Esophagus squamous epithelium (tissue), 5 donors: ENCODE measurements at places on chromosomes 12 and 14.
A peak's percentile ranks its signal among the peaks of the same experiment; 100 is the strongest.

- DNase-seq, result no peak
These were observed 81.5 kb upstream of the MYF6 start for GRCh38 chr12:80625901-80626300.

DNA sequence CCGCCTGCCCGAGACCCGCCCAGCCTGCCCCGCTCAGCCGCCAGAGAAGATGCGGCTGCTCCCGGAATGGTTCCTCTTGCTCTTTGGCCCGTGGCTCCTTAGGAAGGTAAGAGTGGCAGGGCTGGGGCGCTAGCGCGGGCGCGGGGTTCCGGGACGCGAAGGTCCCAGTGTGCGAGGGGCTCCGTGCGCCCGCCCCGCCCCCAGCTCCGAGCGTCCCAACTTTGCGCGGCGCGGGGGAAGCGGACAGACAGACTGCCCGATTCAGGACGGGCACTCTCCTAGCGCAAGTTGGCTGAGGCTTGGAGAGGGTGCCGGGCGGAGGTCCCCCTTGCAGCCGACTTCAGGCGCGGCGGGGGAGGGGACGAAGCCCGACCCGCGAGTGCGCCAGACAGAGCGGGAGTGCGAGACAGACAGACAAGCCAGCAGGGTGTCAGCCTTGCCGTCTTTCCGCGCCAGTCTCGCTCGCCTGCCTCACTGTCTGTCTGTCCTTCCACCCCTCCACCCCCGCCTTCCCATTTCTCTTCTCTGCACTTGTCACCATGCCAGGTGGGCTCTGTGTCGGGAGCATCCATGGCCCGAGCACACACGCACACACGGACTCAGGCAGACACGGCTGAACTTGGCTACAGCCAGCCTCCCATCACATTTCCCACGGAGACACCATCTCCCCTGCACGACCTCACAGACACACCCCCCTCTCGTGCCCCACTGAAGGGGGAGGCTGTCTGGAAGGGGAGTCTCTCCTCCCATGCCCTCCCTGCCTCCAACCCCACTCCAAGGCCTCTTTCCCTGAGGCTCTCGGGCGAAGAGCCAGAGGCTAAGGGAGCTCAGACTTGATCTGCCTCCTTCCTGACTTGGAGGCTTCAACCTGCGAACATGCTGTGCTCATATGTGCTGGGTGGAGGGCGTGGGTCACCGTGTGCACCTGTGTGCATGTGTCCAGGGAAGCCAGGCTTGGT lies 606 bp downstream of the NXPH4 start:
- DNase-seq, result no peak

DNA sequence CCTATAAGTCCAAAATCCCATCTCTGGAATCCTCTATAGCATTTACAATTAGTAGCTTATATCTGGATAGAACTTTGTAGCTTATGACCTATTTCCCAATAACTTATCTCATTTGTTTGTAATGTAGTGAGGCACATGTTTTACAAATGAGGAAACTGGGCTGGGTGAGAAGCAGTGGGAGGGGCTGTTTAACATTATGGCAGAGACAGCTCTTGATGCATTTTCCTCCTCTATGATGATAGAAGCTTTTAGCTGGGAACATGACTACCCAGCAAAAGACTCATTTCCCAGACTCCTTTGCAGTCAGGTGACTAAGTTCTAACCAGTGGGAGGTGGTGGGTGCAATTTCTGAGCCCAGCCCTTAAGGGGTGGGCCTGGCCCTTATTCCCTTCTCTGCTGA lies 179.7 kb downstream of the TTC8 start:
- no peak for DNase-seq

- DNase-seq, result no peak
These were observed 91.9 kb downstream of the SLC8A3 start for GRCh38 chr14:70096866-70097265.

- no peak for DNase-seq
These were observed 26.2 kb downstream of the SUSD6 start for GRCh38 chr14:69637503-69638031.

GRCh38 chr12:88417531-88417930 lies 162.7 kb downstream of the KITLG start:
- no peak for DNase-seq

GRCh38 chr14:89304972-89305703 lies 111.9 kb downstream of the FOXN3 start:
- no peak for DNase-seq

GRCh38 chr14:76677534-76678145 lies 83.6 kb upstream of the VASH1 start:
- DNase-seq, result no peak

DNA sequence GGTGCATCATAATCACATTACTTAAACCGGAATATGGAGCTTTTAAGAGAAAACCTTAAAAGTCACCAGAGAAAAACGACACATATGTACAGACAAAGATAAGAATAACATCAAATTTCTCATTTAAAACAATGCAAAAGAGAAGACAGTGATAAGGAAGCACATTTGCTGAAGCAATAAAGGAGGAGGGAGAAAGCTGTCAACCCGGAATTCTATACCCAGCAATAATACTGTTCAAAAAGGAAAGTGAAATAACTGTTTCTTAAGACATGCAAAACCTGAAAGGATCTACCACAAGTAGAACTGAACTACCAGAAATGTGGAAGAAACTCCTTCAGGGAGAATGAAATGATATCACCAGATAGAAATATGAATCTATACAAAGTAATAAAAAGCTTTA lies 15.4 kb downstream of the SLC6A13 start:
- no peak for DNase-seq

- no peak for DNase-seq
These were observed 4.7 kb downstream of the LTB4R start for GRCh38 chr14:24315807-24316596.

- no peak for DNase-seq
These were observed 22.8 kb downstream of the COX8C start for GRCh38 chr14:93369713-93370266.

- no peak for DNase-seq
These were observed 377.6 kb upstream of the ATP2B1 start for GRCh38 chr12:90086281-90086680.

GRCh38 chr12:23534196-23534595 lies 415.3 kb downstream of the SOX5 start:
- DNase-seq, result no peak

- no peak for DNase-seq
These were observed 17.0 kb downstream of the CLEC14A start for GRCh38 chr14:38238878-38239277.

DNA sequence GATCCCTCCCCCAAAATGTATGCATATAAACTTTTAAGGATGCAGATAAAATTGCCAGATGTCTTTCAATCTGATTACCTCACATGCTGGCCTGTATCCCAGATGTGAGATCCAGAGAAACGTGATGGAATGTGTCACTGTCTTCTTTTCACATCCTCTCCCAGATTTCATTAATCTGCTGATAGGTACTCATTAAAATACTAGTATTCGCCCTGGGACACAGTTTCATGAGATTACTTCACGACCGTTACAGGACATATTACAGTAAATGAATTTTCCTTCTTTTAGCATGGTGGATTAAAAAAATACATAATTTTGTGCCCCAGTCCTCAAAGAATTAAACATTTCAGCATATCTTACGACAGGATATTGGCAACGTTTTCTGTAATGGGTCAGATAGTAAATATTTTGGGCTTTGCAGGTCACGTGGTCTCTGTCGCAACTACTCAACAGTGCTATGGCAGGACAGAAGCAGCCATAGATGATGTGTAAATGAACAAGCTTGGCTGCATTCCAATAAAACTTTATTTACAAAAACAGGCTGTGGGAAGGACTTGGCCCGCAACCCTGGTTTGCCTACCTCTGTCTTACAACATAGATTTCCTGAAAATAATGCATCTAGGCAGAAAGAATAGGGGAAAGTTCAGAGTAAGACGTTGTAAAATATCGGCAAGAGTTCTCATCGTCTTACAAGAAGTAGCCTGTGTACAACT lies 156.0 kb upstream of the DIO3 start:
- DNase-seq, result no peak

DNA sequence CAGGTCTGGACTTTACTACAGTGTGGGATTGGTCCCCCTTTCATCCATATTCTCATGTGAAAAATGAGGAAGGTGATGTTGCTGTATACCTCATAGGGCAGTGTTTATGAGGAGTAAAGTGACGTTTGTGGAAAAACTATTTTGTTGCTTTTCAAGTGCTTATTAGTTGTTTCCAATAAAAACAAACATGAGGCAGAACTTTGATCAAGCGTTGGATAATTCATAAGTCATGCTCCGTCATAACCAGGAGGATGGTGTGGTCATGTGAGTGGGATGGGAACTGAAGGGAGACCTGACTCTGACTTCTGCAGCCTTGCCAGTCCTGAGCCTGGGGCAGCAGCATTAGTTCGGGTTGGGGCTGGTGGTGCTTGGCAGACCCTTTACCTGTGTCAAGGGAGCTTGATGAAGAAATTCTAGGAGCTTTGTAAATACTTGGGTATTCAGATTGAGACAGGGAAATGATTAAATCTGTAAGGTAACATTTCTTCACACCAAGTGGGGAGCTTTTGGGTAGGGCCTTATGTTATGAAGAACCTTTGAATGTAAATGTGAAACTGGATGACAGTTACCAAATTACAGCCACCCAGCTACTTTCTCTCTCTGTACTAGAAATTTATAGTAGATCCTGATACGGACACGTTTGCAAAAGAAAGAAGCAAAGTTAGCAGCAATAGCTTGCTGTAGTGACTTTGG lies 462.4 kb upstream of the RGS6 start:
- no peak for DNase-seq

GRCh38 chr14:64294672-64295413 lies 672 bp upstream of the ESR2 start:
- DNase-seq, result peak; percentile 20

DNA sequence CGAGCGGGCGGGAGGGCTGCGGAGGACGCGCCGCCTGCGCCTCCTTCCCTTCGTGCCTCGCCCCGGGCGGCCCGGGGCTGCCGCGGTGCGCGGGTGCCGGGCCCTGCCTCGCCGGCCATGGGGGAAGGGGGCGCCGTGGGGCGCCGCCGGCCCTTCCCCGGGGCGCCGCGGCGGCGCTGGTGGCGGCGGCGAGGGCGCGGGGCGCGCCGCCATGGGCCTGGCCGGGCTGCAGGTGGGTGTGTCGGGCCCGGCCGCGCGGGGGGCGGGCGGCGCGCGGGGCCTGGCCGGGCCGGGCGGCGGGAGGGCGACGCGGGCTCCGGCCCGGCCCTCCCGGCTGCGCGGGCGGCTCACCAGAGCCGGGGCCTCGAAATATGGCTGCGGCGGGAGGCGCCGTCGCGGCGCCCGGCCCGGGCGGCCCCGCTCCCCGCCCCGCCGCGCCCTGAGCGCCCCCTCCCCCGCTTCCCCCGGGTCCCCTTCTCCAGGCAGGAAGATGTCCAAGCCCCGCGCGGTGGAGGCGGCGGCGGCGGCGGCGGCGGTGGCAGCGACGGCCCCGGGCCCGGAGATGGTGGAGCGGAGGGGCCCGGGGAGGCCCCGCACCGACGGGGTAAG lies 5.1 kb downstream of the KMT5A start:
- no peak for DNase-seq

DNA sequence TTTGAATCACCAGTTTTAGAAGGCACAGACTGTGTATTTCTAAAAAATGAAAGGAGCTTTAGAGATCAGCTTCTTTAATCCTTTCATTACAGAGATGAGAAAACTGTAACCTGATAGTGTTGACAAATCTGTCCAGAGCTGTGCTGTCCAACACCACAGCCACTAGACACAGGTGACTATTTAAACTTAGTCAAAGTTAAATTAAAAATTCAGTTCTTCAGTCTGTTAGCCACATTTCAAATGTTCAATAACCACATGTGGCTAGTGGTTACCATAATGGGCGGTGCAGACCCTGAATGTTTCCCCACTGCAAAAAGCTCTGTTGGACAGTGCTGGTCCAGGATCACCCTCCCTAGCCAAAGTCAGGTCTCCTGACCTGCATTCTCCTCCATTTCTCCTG lies 21.6 kb downstream of the DAD1 start:
- DNase-seq, result no peak

DNA sequence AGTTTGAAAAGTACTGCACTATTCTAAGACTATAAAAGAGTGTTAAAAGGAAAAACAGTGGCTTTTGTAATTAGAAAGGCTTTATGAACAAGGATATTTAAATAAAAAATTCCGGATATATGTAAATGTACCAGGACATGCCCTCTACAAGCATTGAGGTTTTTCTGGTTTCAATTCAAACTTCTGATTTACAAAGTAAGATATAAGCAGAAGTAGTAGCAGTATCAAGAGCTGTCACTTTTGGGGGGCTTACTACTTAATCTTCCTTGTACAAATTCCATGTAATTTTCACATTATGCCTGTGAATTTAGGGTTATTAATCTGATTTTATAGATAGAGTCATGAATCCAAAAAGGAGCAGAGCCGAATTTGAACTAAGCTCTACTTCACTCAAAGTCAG lies 170.3 kb upstream of the ATP2B1 start:
- no peak for DNase-seq

- no peak for DNase-seq
These were observed 16.4 kb upstream of the BCL7A start for GRCh38 chr12:122005252-122005776.

GRCh38 chr12:95248095-95248494 lies 30.5 kb downstream of the VEZT start:
- no peak for DNase-seq

DNA sequence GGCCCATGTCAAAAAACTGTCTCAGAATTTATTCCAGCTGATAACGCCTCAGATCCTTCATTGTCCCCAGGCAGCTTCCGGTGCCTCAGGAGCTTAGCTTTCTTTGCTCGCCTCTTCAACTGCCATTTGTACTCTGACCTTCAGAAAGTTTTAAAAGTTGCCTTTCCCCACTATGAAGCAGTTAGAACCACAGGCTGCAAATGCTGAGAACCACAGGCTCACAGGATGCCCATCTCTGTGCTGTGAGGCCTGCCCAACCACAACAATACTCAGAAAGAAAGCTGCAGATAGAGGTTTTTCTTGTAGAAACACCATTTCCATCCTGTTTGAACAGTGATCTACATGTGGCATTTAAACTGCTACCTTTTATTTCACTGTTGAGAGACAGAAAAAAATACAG lies 131.1 kb downstream of the PRKCH start:
- DNase-seq, result no peak

GRCh38 chr12:103207936-103208335 lies 250.5 kb downstream of the ASCL1 start:
- DNase-seq, result no peak

GRCh38 chr14:70771781-70772212 lies 37.5 kb downstream of the MAP3K9 start:
- no peak for DNase-seq

- DNase-seq, result no peak
These were observed 43.8 kb downstream of the DDHD1 start for GRCh38 chr14:53109105-53110041.

DNA sequence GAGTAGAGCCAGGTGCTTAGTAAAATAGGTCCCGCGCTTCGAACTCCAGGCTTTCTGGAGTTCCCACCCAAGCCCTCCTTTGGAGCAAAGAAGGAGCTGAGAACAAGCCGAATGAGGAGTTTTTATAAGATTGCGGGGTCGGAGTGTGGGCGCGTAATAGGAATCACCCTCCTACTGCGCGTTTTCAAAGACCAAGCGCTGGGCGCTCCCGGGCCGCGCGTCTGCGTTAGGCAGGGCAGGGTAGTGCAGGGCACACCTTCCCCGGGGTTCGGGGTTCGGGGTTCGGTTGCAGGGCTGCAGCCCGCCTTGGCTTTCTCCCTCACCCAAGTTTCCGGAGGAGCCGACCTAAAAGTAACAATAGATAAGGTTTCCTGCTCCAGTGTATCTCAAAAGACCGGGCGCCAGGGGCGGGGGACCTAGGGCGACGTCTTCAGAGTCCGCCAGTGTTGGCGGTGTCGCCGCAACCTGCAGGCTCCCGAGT lies 3.6 kb downstream of the SSTR1 start:
- no peak for DNase-seq

- DNase-seq, result no peak
These were observed 37.4 kb downstream of the SLC6A15 start for GRCh38 chr12:84875241-84875640.
